ENCODE measurements at places on chromosomes 5 and 9.

DNA sequence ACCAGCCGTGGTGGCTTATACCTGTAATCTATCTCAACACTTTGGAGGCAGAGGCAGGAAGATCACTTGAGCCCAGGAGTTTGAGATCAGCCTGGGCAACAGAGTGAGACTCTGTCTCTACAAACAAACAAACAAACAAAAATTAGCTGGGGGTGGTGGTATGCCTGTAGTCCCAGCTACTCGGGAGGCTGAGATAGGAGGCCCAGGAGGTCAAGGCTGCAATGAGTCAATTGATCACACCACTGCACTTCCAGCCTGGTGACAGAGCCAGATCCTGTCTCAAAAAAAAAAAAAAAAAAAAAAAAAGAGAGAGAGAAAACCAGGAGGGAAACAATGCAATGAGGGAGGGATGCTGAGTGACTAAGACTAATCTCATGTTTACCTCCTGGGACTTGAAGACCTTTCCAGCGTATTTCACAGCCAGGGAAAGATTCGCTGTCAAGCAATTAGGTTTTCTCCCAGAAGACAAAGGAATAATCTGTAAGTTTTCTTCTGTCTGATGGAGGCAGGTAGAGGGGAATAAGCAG, 51.1 kb upstream of the MIER3 start:
- DNase-seq, result peak; percentile 30

- DNase-seq, result peak; percentile 95
Observed at GRCh38 chr9:87290241-87291052, 207.2 kb upstream of the DAPK1 start.

DNA sequence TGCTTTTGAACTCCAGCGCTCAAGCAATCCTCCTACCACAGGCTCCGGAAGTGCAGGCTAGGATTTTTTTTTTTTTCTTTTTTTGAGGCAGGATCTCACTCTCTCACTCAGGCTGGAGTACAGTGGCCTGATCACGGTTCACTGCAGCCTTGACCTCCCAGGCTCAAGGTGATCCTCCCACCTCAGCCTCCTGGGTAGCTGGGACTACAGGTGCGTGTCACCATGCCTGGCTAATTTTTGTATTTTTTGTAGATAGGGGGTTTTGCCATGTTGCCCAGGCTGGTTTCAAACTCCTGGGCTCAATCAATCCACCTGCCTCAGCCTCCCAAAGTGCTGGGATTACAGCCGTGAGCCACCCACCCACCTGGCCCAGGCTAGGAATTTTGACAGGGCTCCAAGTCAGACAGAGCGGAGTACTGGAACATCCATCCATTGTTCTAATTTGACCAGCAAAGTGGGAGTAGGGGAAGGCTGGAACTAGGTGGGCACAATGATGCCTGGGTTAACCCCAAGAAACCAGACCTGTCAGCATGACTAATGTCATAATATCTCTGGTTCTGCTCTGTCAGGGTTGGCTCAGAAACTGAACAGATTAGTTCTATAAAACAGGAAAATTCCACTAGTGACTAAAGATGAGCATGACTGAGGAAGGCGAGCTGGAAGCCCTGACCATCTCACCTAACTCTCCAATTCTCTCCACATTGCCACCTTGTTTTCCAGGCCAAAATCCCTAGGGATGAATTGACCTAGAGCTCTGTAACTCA, 9.2 kb downstream of the ZBTB5 start:
- no peak for DNase-seq

- DNase-seq, result no peak
Observed at GRCh38 chr9:90698871-90699440, 56.3 kb upstream of the DIRAS2 start.

DNA sequence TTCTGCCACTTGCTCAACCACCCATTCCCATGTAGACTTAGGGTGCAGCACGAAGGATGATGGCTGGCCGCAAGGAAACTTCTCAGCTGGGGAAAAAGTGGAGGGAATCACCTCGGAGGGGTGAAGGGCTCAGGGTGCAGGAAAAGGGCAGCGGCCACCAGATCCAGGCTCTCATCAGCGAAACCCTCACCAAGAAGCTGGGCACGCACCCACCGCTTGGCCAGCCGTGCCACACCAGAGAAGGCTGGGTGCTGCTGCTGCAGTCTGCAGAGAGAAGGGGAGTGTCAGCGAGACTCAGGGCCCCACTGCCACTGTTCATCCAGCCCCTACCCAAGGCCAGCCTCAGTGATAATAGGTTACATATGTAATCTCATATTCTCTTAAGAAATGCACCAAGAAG, 8.6 kb downstream of the NOL6 start:
- DNase-seq, result no peak

DNA sequence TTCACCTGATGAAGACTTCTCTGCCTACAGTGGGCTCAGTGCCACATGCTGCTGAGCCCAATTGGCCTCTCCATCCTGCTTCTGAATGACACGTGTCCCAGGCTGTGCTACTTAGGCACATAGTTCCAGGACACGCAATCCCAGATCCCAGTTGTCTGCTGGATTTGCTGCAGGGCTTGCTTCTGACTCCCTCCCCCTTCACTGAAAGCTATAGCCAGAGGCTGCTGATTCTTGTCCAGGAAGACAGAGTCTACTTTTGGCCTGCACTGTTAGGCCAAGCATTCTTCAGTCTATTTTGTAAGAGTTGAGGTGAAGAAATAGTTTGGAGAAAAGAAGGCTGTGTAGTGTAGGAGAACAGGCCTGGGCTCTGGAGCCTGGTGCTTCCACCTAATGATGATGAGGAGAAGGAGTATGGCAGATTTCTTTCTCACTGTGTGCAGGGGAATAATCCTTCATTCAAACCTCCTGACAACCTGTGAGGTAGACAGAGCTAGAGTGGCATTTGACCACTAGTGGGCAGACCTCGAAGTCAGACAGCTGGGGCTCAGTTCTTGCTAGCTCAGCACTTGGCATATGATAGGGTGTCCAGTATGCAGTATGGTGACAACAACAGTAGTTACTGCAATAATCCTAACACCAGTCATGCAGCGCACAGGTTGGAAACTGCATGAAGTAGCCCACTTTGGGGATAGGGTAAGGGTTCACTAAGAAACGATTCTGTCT, 19.5 kb upstream of the ASPN start:
- DNase-seq, result peak; percentile 75

DNA sequence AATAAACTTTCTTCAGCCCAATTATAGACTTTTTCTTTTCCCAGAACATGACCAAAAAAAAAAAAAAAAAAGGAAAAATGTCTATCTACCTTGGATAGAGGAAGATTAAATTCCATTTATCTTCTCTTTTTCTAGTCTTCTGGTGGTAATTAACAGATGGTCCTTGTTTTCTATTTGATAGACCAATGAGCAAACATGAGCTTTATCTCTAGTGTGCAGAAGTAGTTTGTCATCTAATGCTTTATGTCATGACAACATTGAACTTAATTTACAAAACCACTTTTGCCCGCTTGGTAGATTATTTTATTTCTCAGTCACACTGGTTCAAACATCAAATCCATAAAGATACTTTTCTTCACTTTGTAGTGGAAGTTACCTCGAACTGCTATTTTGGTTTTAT, 69.5 kb upstream of the ELL2 start:
- no peak for DNase-seq

- DNase-seq, result no peak
Observed at GRCh38 chr5:56757077-56757476, 58.3 kb upstream of the MAP3K1 start.

DNA sequence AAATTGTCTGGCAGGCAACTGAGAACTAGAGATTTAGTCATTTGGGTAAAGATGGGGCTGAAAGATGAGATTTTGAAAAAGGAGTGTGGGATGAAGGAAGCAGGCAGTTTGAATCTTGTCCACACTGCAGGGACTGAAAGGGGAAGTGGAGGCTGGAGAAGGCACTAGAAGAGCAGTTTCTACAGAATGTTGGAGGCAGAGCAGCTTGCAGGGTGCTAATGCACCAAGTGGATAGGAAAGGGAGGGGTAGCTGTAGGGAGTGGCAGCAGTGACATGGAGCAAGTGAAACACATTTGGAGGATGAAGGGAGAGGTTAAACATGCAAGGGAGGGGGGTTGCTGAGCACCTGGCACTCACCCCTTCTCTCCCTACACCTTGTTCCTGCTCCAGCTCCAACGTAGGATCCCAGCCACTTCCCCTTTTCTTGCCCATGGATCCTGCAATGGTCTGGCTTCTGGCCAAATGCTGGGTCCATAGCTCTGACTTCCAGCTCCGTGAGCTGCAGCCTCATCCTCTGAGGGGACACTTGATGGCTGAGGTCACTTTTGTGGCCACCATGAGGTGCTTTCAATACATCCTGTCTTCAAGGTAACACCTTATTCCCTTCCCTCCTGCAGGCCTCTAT, 30.0 kb upstream of the FGD3 start:
- DNase-seq, result no peak

DNA sequence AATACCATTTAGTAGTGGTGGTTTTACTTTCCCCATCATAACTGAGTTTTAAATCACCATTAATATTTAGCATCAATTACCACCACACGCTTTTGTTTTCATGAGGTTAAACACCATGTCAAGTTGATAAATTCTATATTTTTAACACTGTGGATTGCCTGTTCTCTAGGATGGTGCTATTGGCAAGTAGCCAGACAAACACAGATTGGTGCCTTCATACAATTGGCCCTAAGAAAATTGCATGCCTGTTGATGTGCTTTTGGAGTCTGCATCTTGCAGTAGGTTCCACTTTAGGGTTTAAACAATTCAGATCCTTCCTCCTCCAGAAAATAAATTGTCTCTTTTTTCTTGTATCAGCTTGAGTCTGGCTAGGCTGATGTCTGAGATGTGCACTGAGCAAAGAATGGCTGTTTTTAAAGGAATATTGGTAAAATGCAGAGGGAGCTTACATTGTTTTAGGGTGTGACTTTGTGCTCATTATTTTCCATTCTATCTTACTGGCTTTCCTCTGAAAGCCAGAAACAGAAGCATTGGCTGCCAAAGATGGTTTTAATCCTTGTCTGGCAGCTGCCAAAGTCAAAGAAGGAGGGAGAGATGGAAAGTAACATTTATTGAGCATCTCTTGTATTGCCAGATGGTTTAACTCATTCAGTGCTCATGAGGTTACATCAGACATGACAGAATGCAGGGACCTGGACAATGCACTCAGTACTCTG, 19.6 kb upstream of the MAN2A1 start:
- DNase-seq, result no peak

GRCh38 chr5:51908215-51908614, 525.0 kb downstream of the ISL1 start:
- no peak for DNase-seq

DNA sequence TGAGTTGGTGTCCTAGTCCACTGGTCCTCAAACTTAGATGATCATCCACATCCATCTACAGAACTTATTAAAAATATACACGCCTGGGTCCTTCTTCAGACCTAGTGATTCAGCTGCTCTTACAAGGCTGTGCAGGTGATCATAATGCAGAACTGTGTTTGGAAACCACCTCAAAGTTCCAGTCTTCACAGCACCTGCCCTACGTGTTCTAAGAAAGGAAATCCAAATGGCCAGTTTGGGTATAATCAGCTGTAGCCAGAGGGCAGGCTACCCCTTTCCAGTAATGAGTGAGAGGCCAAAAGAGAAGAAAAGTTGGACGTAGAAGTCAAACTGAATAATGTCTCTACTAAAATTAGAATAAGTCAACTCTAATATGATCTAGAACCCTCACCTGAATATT, 15.4 kb downstream of the REEP5 start:
- no peak for DNase-seq

GRCh38 chr5:179382486-179382885, 37.2 kb upstream of the ADAMTS2 start:
- no peak for DNase-seq

DNA sequence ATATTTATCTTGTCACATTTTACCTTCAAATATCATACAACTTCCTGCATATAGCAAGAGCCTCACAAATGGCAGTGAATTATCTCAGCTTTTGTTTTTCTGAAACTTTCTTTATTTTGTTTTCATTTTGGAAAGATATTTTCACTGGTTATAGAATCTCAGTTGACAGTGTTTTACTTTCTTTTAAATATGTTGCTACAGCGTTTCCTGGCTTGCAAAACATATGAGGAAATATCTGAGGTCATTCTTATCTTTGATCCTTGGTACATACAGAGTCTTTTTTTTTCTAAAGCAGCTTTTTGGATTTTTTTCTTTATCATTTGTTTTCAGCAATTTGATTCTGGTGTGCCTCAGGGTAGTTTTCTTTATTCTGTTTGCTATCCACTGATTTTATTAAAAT, 77.6 kb upstream of the CEP78 start:
- peak; percentile 13 for DNase-seq

DNA sequence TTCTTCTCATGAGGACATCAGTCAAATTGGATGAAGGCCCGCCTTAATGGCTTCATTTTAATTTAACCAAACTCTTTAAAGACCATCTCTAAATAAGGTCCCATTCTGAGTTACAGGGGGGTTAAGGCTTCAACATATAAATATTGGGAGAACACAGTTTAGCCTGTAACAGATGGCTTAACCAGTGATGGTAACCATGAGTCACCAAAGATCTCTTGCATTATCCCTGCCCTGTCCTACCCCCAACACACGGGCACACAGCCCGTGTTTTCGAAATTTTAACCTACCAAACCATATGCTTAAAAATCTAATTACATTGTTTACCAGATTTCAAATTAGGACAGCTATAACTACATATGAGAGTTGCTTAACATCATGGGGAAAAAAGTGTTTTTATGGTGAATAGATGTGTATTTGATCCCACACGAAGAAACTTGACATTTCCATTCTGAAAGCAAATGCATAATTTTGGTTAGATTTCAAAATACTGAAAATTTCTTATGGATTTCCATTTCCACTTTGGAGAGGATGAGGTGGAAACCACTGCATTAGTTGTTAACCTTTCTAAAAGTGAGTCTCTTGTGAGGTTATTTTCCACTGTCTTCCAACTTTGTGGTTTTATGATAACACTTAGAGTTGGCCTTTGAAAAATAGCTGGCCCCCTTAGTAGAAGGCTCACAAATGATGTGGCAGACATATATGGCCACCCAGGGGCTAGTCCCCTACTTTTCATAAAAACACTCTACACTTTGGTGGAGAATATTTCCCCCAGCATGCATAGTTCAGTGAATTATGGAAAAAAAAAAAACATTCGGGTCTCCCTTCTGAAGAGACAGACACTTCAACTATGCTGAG, 849.3 kb downstream of the TLE1 start:
- no peak for DNase-seq

- DNase-seq, result peak; percentile 74
Observed at GRCh38 chr9:68999393-69000105, 14.4 kb downstream of the PRKACG start.

- DNase-seq, result no peak
Observed at GRCh38 chr5:173271419-173271818, 36.4 kb upstream of the NKX2-5 start.

GRCh38 chr5:89397096-89397495, 514.1 kb upstream of the MEF2C start:
- peak; percentile 50 for DNase-seq

- DNase-seq, result no peak
Observed at GRCh38 chr5:176965633-176966032, 40.9 kb downstream of the UIMC1 start.

GRCh38 chr5:130555429-130555828, 609.6 kb downstream of the HINT1 start:
- DNase-seq, result no peak

- DNase-seq, result no peak
Observed at GRCh38 chr9:79559495-79560181, 12.1 kb upstream of the TLE4 start.

Data from cardiac fibroblast (primary cell).